ENCODE measurements at places on chromosomes 12 and 14.

GRCh38 chr12:108819920-108820706, 37.3 kb downstream of the SSH1 start:
- DNase-seq = no peak

GRCh38 chr14:23631702-23632460, 4.3 kb upstream of the DHRS2 start:
- DNase-seq = peak; percentile 68

DNA sequence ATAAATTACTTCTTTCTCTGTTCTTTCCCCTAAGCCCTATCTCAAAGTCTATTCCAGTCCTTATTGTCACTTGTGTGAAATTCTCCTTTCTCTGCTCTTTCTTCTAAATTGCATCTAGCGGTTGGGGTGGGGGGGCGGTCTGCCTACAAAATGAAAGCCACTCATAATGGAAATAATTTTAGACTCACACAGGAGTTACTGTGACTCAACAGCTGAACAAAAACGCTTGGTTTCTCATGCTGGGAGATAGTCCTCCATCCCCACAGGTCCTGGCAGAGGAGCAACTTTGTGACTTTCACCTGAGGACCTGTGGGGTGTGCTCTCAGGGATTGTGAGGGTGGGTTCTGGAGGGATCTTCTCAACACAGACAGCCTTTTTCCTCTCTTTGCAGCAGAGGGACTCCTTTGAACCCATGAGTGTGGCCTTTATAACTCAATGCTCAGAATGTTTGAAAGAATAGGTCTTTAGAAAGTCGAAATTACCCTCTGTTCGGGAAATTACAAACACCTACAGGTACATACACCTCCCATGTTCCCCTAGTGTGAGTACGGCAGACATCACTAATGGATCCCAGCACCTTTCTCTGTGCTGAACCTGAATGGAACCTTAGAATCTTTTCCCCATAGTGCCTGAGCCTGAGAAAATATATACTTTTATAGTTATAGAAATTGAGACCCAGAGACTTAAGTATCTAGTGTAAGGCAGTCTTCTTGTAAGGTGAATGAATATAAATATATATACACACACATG, 109.7 kb downstream of the CHST11 start:
- peak; percentile 19 for DNase-seq

DNA sequence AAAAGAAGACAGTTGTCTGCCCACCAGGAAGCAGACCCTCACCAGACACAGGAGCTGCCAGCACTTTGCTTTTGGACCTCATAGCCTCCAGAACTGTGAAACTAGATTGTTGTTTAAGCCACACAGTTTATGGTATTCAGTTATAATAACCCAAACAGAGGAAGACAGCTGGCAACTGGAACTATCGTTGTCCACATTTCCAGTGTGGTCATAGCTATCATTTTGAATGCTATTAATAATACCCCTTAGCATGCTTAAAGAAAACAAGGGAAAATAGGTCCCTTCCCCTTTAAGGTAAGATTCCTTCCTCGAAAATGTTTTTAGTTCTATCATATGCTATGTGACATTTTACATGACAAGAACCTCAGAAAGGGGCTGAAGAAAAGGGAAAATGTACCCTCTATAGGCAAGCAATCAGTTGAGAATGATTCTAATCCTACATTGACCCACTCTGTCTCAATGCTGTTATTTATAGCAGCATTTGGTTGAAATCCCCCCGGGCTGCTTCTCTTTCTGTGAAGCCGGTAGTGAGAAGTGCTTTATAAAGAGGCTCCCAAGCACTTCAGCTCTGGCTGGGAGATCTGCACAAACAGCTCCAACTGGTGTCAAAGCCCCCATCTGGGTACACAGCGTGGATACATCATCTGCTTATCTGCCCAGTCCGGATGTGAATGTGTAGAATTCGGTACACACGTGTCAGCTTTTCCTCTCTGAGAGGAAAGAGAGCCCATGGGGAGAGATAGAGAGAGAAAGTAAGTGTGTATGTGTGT, 221.2 kb upstream of the FLRT2 start:
- DNase-seq = no peak

DNA sequence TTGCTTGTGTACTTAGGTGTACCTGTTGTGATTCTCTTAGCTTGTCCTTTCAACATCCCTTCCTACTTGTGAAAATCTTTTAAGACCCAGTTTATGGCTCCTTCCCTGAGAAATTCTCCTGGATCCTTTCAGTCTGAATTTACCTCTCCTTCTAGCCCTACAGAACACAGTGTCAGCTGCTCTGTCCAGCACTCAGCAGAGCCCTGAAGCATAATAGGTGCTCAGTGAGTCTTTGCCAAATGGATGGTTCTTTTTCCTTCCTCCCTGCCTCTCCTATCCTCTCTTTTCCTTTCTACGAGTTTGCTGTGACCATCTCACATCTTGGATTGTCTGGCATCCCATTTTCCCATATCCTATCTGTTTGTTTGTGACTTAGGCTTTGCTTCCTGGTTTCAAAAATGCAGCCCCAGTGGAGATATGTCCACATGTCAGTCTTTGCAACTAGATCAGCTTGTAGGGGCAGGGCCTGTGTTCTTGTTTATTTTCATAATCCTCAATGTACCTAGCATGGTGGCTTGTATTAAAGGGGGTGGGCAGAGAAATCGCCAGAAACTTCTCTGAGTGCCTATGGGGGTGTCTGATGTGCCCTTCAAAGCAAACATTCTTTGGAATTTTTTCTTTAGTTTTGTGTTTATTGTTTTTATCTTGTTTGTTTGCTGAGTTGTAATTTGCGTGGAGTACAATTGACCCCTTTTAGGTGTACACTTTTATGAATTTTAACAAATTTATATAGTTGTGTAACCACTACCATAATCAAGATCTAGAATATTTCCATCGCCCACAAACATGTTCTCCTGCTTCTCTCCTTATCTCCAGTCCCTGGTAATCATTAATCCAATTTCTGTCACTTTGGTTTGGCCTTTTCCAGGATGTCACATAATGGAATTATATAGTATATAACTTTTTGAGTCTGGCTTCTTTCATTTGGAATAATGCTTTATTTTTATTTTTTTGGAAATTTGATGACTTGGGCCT, 62.8 kb downstream of the SMOC1 start:
- no peak for DNase-seq
